Common myeloid progenitor, CD34-positive (primary cell): ENCODE measurements at places on chromosomes 16 and 17.
A peak's percentile ranks its signal among the peaks of the same experiment; 100 is the strongest.

DNA sequence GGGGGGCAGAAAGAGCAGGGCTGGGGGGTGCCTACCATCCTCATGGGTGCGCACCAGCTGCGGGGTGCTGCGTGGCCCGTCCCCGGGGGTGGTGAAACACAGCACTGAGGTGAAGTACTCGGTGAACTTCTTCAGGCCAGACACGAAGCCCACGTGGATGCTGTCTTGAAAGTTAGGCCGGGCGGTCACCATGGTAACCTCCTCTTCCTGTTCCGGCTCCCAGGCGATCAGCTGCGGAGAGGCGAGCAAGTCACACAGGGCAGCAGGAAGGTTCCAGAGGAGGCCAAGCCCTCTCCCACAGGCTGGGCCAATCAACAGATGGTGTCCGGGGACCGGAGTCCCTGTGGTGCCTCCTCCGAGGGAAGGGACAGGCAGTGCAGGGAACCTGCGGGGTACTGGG is 90.1 kb upstream of the CDC42EP4 start:
- DNase-seq: peak; percentile 63

GRCh38 chr16:57039148-57039812 is 49.9 kb downstream of the NLRC5 start:
- peak; percentile 68 for DNase-seq

DNA sequence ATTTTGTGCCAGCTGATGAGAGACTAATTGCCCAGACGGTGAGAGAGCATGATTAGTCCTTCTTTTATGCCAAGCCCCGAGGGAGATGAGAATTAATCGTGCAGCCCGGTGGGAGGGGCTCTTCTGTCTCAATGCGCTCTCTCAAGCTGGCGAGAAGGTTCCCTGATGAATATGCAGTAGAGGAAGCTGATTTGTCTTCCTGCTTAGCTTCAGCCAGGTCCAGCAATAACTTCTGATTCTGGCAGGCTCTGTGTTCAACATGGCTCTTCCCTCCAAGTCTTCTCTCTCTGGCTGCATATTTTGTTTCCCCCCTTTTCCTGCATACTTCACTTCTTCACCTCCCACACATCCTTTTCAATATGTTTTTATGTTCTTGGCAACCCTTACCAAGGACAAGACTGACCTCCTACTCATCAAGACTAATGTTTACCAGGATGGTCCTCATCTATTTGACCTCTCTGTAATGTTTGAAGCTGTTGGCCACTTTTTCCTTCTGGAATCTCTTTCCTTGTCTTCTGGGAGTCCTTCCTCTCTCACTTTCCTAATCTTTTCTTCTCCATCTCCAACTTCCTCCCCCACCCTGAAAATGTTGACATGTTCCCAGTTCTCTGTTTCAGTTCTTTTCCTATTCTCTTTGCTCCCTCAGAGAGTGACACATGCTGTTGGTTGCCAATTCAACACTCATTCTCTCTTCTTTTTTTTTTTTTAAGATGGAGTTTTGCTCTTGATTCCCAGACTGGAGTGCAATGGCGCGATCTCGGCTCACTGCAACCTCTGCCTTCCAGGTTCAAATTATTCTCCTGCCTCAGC is 33.1 kb downstream of the ARL4D start:
- DNase-seq: peak; percentile 17

- DNase-seq: peak; percentile 18
Observed at GRCh38 chr17:82272495-82273326, 789 bp downstream of the CSNK1D start.

- no peak for DNase-seq
Observed at GRCh38 chr17:10144456-10144855, 54.0 kb downstream of the GAS7 start.

DNA sequence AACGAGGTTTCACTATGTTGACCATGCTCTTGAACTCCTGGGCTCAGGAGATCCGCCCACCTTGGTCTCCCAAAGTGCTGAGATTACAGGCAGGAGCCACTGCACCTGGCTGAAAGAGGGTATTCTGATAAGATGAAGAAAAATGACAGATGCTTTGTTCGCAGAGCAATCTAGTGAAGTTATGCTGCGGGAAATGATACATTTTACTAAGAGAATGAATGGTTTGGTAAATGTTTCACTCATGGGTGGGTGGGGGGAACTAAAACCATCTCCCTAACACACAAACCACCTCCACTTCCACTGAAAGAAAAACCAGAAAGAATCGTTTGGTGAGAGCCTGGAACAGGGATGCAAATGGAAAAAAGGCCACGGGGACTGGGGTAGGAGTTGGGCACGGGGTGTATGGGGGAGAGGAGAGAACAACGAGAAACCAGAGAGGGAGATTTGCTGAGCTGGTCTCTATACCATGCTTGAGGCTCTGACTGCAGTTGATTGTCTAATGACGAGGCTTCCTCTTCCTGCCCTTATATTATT is 19.0 kb upstream of the XYLT2 start:
- DNase-seq: no peak

GRCh38 chr17:69096541-69096940 is 35.8 kb upstream of the ABCA9 start:
- DNase-seq: no peak

DNA sequence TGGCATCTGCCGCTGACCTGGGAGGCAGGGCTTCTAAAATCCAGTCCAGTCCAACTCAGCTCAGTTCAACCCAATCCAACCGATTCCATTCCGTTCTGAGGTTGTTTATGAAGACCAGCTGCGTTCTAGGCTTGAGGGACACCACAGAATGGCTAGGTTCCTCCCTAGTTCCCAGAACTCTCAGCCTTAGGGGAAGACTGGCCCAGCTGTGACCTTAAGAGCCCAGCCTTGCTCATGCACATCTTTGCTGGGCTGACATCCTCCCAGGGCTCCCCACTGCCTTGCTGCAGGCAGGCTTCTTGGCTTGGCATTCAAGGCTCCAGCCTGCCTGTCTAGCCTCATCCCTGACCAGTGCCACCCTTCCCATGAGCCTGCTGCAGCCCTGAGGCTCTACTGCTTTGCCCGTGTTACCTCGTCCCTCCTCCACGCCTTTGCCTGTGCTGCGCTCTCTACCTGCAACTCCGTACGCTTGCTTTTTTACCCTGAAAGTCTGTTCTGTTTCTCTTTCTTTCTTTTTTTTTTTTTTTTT is 7.9 kb downstream of the SLC12A3 start:
- DNase-seq: no peak

DNA sequence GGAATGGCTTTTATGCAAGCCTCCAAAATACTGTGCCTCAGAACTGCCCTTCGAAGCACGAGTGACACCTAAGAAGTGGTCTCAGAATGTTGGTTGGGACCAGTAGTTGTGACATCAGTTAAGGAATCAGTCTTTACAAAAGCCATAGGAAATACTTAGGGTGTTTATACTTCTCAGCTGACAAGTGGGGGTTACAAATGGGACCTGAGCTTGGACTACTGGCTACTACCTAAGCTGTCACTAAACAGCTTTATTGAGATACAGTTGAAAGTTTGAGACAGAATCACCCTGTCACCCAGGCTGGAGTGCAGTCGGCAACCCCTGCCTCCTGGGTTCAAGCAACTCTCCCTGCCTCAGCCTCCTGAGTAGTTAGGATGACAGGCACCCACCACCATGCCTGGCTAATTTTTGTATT is 5.0 kb downstream of the RPL19 start:
- no peak for DNase-seq

GRCh38 chr17:29567554-29568330 is 759 bp upstream of the TP53I13 start:
- DNase-seq: peak; percentile 82

- DNase-seq: no peak
Observed at GRCh38 chr16:9169094-9169493, 77.7 kb downstream of the HAPSTR1 start.

DNA sequence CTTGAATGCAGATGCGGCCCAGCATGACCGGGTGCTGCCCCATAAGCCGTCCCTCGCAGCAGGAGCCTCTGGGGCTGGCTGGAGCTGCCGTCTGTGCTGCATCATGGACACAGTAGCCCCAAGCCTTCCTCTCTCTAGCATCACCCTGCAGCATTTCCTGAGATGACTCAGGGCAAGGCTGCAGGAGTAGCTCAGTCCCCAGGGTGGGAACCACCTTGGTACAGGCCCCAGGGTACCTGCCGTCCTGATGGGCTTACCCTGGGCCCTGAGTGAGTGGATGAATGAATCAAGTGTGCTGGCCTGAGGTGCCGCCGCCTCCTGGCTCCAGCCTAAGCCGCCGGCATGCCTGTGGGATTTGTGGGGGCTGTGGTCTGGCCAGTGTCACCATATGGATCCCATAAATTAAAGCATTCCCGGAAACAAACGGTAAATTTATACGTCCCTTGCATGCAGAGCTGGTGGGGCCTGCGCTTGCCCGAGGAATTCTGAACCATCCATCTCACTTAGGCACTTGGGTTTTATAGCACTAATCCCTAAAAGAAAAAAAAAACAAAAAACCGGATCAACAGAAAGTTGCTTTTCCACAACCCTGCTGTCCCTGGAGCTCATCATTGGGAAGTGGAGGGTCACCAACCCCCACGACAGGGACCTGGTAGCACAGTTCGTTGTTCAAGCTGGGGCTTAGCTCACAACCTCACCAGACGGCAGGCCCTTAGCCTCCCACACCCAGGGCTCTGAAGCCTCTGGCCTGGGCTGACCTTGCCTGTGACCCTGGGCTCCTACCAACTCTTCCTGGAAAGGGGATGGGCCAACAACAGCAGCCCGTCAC is 242.6 kb upstream of the CIBAR2 start:
- no peak for DNase-seq

DNA sequence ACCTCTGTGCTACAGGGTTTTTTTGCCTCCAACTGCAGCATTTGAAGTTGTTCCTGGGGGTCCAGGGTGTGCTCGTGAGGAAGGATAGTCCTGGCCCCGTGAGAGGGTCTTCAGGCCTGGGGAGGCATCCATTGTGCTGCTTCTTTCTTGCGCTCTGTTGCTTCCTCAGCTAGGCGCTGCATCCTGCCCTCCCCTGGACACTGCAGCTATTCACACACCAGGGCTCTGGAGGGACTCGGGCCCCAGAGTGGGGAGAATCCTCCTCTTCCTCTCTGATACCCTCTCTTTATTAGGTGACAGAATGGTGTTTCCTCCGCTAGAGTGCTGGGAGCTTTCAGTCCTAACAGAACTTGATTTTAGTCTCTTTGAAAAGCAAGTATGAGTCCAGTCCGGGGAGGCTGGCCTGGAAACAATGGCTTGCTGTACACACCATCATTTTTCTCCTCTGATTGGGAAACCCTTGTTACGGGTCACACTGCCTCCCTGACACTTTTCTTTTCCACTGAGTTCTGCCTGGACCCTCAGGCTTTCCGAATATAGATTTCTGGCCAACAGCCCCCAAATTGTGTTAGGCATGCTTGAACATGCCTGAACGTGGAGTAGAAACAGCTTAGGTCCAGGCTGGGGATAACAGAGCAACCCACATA is 81.4 kb upstream of the ELAC2 start:
- no peak for DNase-seq

- no peak for DNase-seq
Observed at GRCh38 chr17:71905376-71906031, 215.3 kb upstream of the SOX9 start.

- no peak for DNase-seq
Observed at GRCh38 chr16:61581417-61582046, 454.7 kb downstream of the CDH8 start.

DNA sequence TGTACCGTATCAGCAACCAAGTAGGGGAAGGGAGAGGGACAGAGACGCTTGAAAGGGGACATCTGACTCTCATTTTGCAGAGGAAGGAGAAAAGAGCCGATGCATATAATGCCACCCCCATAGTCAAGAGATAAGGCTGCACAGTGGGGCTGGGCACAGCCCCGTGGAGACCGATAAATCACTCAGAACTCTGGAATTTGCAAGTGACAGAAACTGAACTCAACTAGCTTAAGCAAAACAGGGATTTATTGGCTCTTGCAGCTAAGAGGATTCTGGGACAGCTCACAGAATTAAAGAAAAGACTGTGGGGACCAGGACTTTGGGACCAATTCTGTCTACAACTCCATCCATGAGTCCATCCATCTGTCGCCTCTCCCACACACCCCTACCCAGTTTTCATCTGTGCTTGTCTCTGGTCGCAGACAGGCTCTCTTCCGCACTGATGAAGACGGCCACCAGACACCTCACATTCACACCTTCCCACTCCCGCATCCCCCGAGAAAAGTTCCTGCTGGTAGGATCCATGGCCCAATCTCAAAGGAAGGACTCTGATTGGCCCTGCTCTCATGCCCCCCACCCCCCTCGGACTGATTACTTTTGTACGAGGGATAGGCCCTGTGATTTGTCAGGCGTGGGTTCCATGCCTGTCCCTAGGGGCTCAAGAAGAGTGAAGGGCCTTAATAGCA is 105.9 kb upstream of the RPL38 start:
- no peak for DNase-seq

GRCh38 chr17:44707755-44708400 is 587 bp upstream of the DBF4B start:
- peak; percentile 36 for DNase-seq

DNA sequence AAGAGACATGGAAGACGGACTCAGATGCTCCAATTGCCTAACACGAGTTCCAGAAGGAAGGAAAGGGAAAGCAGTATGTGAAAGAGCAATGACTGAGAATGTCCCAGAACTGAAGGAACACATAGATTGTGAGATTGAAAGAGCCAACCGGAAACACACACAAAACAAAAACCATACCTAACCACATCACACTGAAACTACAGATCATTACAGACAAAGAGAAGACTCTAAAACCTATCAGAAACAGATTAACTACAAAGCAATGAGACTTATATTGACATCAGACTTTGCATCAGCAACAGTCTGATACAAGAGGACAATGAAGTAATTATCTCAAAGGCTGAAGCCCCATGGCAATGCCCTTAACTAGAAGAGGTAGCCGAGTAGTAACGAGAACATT is 45.6 kb upstream of the CLEC18B start:
- DNase-seq: no peak

GRCh38 chr16:54050459-54051210 is 236.0 kb downstream of the IRX3 start:
- DNase-seq: peak; percentile 86

- DNase-seq: peak; percentile 10
Observed at GRCh38 chr17:58756246-58757161, 850 bp downstream of the PPM1E start.

- no peak for DNase-seq
Observed at GRCh38 chr17:77854083-77854758, 104.3 kb upstream of the TNRC6C start.

DNA sequence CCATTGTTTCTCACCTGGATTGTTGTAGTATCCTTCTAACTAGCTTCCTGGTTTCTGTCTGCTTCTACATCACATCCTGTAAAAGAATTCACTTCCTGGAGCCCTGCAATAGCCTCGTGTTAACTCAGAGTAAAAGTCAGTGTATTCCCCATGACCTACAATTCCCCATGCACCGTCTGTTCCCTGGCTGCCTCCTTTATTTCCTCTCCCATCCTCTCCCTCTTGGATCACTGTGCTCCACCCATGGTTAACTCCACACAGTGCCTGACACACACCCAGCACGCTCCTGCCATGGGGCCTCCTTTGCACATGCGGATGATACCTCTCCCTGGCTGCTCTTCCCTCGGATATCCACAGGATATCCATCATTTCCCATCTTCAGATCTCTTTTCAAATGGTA is 301.4 kb upstream of the IRX3 start:
- no peak for DNase-seq

DNA sequence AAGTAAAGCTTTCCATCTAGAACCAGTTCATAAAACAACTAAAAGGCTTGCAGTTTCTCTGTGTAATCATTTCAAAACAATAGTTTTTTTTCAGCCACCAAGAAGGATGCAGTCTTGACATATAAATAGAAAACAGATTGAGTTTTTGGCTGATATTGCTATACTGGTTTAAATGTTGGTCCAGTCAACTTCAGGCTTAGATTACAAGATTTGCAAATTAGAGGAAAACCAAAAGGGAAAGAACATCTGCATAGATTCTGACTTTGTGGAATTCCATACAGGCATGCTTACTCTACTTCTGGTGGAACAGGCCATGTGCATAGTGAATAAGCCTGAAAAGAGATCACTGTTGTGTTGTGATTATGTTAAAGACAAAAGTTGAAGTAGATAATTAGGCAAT is 150.3 kb downstream of the BCAS3 start:
- DNase-seq: no peak
